Panc1 (cell line): ENCODE measurements at places on chromosomes 3 and 15. TPM values are rescaled to one million over a fixed set of nuclear protein-coding genes. Genes with fewer than 3 reads are reported as not detected.
A peak's percentile ranks its signal among the peaks of the same experiment; 100 is the strongest.

GRCh38 chr15:27702581-27702980 is 396.5 kb downstream of the OCA2 start:
- no peak overlapping the region for H3K4me3 ChIP-seq
- no peak overlapping the region for H3K27ac ChIP-seq
- no peak for DNase-seq
- H3K36me3 ChIP-seq, result no peaks in the 10 kb centered on the region
- no peaks in the 10 kb centered on the region for H3K27me3 ChIP-seq

The GRIP2 gene
- 6.5 TPM for total RNA-seq

The RBP2 gene
- not detected for total RNA-seq

GRCh38 chr3:77147836-77148578 is 108.1 kb downstream of the ROBO2 start:
- H3K36me3 ChIP-seq, result no peaks in the 10 kb centered on the region
- DNase-seq, result no peak
- no peak overlapping the region for H3K4me3 ChIP-seq
- no peaks in the 10 kb centered on the region for H3K27me3 ChIP-seq

- DNase-seq, result no peak
- H3K27me3 ChIP-seq, result no peaks in the 10 kb centered on the region
- no peaks in the 10 kb centered on the region for H3K36me3 ChIP-seq
- peaks cover 4% of the 10 kb centered on the region; the same call in 1 of the 2 replicates for H3K4me1 ChIP-seq
- H3K27ac ChIP-seq, result no peak overlapping the region
- no peak overlapping the region for H3K4me3 ChIP-seq
Observed at GRCh38 chr15:49225572-49226281, 55.7 kb downstream of the GALK2 start.

The SAMD7 gene
- total RNA-seq, result not detected

DNA sequence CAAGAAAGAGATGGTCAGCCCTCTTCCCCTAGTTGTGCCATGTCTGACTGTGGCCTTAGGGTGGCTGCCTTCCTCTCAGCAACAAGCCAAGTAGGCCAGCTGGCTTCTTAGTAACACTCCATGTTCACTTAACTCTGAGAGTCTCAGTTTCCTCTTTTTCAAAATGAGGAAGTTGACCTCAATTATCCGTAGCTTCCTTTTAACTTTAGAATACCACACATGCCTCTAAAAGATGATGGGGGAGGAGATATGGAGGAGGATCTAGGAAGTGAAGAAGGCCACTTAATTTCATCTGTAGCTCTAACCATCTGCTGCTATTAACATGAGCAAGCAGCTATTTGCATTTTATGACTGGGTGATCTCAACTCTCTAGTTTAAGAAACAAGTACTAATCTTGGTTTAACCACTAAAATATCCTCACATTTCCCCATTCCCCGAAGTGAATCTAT is 32.9 kb downstream of the CD200R1L start:
- no peaks in the 10 kb centered on the region for H3K27me3 ChIP-seq
- DNase-seq, result no peak
- no peaks in the 10 kb centered on the region for H3K4me1 ChIP-seq

The MTFMT gene
- 19.4 TPM for total RNA-seq

The RARB gene
- total RNA-seq, result not detected

DNA sequence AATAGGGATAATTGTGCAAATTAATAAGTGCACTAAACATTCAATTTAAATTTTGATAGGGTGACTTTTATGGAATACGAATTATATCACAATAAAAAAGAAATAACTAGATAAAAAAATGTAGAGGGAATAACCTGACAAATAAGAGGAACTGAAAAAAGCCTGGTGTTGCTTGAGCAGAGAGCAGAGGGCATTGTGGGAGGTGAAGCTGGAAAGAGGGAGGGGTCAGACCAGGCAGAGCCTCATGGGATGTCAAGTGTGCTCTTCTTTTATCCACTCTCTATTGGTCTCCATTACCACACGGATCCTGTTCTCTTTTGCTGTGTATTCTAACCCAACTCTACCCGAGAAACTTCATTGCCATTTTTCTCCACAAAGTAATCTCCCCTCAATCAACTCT is 264.0 kb upstream of the CRBN start:
- H3K27me3 ChIP-seq, result no peaks in the 10 kb centered on the region
- H3K36me3 ChIP-seq, result no peaks in the 10 kb centered on the region
- H3K4me3 ChIP-seq, result no peak overlapping the region
- no peak for DNase-seq
- H3K27ac ChIP-seq, result no peak overlapping the region

The EHHADH gene
- 7.8 TPM for total RNA-seq

GRCh38 chr15:75456710-75457109 is 5.2 kb upstream of the SIN3A start:
- DNase-seq, result no peak
- peak overlapping the region; percentile 95 for H3K4me3 ChIP-seq
- peaks cover 3% of the 10 kb centered on the region; the same call in 1 of the 2 replicates for H3K36me3 ChIP-seq
- H3K4me1 ChIP-seq, result peaks cover 18% of the 10 kb centered on the region

The GRM2 gene
- total RNA-seq, result 0.21 TPM

GRCh38 chr3:32493437-32494414 is 8.9 kb downstream of the CMTM6 start:
- H3K36me3 ChIP-seq, result peaks cover 2% of the 10 kb centered on the region; the same call in 1 of the 2 replicates
- no peak for DNase-seq
- H3K27ac ChIP-seq, result no peak overlapping the region
- no peak overlapping the region for H3K4me3 ChIP-seq
- no peaks in the 10 kb centered on the region for H3K27me3 ChIP-seq

DNA sequence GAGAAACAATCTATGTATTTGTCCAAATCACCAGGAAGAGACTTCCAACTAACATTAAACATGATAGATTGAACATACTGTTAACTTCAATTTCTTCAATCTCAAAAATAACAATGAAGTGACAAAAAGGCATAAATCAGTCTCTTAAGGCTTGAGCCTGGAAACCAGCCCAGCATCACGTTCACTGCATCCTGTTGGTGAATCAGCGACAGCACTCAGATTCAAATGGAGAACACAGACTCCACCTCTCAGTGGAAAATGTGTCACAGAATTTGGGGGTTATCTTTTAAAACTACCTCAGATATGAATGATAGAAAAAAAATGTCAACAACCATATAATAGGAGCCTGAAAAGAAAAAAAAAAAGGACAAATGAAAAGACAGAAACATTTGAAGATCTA is 212.0 kb downstream of the MINAR1 start:
- no peaks in the 10 kb centered on the region for H3K36me3 ChIP-seq
- H3K4me1 ChIP-seq, result no peaks in the 10 kb centered on the region; the same call in 1 of the 2 replicates
- H3K4me3 ChIP-seq, result no peak overlapping the region
- DNase-seq, result peak; percentile 43
- no peak overlapping the region for H3K27ac ChIP-seq
- no peaks in the 10 kb centered on the region for H3K27me3 ChIP-seq

GRCh38 chr15:60423537-60423936 is 25.8 kb upstream of the ANXA2 start:
- H3K27ac ChIP-seq, result no peak overlapping the region
- H3K36me3 ChIP-seq, result peaks cover 11% of the 10 kb centered on the region; the same call in 1 of the 2 replicates
- no peak for DNase-seq

- no peaks in the 10 kb centered on the region for H3K36me3 ChIP-seq
- no peak overlapping the region for H3K4me3 ChIP-seq
- no peaks in the 10 kb centered on the region for H3K4me1 ChIP-seq
Observed at GRCh38 chr3:187327845-187328244, 36.3 kb upstream of the MASP1 start.

GRCh38 chr3:184637705-184638104 is 74.2 kb downstream of the MAGEF1 start:
- no peak for DNase-seq
- no peaks in the 10 kb centered on the region for H3K4me1 ChIP-seq
- H3K27ac ChIP-seq, result no peak overlapping the region
- H3K27me3 ChIP-seq, result no peaks in the 10 kb centered on the region
- no peak overlapping the region for H3K4me3 ChIP-seq
- no peaks in the 10 kb centered on the region for H3K36me3 ChIP-seq

The PLXNA1 gene
- 80.6 TPM for total RNA-seq

The PAQR9 gene
- total RNA-seq, result 0.36 TPM

DNA sequence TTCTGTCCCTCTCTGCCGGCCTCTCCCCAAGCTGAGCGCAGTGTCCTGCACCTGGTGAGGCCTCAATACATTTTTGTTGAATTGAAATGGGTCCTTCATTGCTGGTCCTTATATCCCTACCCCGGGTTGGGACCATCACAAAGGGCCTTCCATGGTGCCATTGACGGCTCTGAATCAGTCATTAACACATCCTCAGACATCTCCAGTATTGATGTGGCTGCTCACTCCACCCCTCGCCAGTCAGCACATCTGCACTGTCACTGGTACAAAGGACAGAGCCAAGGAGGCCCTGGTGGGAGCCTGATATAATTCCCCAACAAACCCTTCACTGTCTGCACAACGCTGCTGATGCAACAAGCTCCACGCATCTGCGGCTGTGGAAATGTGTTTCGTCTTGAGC is 191.6 kb upstream of the TOPAZ1 start:
- H3K36me3 ChIP-seq, result no peaks in the 10 kb centered on the region
- no peak for DNase-seq
- H3K27ac ChIP-seq, result no peak overlapping the region
- no peaks in the 10 kb centered on the region for H3K27me3 ChIP-seq
- H3K4me1 ChIP-seq, result no peaks in the 10 kb centered on the region

DNA sequence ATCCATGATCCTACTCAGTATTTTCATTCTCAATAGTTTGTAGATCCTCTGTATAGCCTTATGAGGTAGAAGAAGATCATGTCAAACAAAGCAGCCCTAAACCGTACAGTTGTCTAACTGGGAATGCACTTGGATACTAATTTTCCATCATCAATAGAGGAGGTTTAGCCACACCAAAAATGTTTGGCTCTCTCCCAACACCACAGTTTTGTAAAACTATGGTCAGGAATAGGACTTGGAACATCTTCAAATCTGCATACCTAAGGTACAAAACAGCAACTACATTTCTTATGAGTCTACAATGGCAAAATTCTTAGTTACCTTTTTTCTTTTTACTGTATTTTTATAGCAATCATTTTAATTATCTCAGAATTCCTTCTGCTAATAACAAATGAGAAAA is 1001.6 kb downstream of the ROBO2 start:
- DNase-seq, result no peak
- no peak overlapping the region for H3K27ac ChIP-seq
- no peak overlapping the region for H3K4me3 ChIP-seq

DNA sequence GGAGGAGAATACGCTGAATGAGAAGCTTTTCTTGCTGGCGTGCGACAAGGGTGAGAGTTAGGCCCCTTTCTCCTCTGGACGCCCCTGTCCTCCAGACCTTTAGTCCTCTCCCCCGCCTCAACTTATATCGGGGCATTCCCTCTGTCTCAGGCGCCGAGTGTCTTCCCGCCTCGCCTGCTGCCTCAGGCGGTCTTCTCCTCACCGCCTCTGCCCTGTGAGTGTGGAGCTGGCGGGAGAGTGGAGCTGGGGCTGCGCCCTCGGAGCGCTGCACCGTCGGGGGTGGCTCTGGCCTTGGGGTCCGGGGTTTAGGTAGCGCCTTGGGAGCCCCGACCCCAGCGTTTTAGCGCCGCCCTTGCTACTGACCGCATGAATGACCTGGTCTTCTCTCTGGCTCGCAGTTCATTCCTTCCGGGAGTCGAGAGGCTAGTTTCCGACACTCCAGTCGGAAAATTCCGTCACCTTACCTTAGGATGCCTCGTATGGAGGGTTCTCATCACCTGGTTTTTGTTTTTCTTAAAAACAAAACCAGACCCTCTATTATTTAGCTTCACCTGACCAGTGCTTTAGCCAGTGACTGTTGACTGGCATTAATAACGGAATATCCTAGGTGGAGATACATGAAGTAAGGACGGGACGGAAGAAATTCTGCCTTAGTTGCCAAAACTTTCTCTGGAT is 985 bp downstream of the TRPC1 start:
- no peaks in the 10 kb centered on the region for H3K36me3 ChIP-seq
- peak overlapping the region; percentile 96 for H3K27ac ChIP-seq
- no peaks in the 10 kb centered on the region for H3K27me3 ChIP-seq
- H3K4me3 ChIP-seq, result peak overlapping the region; percentile 98
- DNase-seq, result peak; percentile 38

- no peaks in the 10 kb centered on the region for H3K36me3 ChIP-seq
- DNase-seq, result no peak
- H3K4me1 ChIP-seq, result no peaks in the 10 kb centered on the region
- H3K4me3 ChIP-seq, result no peak overlapping the region
- H3K27me3 ChIP-seq, result no peaks in the 10 kb centered on the region
- H3K27ac ChIP-seq, result no peak overlapping the region
Observed at GRCh38 chr3:143307613-143308183, 188.1 kb downstream of the CHST2 start.
